ENCODE measurements at places on chromosomes 1 and 21.

GRCh38 chr1:178954325-178954690, 71.4 kb upstream of the FAM20B start:
- DNase-seq = peak; percentile 23

DNA sequence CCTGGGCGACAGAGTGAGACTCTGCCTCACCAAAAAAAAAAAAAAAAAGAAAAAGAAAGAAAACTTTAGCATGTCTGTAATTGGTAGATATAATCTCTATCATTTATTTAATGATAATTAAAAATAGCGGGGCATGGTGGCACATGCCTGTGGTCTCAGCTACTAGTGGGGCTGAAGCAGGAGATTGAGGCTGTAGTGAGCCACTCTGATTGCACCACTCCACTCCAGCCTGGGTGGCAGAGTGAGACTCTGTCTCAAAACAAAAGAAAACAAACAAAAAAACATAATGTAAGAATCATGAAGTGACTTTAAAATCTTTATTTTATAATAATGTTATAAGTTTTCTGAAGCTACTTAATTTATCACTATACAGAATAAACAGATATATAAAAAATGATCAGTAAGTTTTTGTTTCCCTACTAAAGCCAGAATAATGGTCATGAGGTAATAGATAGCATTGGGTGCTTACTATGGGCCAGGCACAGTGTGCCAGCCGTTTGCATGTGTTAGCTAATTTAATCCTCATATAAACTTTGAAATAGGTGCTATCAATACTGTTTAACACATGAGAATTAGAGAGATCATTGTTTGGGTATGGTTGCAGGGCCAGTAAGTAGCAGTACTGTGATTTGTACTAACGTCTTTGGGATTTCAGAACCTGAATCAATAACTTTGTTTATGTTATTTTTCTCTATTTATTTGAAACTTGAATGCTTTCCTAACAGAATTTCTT, 23.8 kb downstream of the CLIC4 start:
- no peak for DNase-seq

DNA sequence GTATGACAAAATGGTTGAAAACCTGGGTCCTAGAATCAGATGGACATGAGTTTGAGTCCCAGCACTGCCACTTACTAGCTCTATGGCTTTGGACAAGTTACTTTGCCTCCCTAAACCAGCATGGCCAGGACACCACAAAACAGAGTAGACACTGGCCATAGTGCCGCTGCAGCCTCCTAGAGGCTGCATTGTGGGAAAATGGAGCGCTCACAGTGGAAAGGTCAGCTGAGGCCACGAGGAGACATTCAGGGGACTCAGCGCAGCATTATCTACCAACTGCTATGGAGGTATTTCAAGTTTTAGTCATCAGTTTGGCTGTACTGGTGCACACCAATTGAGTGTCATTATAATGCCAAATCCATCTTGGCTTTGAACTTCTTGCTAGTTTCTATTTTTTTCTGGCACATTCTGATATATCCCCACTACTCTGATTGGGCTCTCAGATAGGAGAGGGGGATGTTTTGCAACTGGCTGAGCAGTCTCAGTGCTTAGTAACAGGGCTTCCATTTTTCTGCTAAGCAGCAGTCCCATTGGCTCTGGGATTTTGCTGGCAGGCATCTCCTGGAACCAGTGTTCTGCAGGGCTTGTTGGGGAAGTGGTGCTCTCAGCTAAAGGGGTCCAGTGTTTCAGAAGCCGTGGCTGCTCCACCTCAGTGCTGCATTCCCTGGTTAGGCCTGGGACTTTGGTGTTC, 16.2 kb downstream of the NT5C1A start:
- no peak for DNase-seq

DNA sequence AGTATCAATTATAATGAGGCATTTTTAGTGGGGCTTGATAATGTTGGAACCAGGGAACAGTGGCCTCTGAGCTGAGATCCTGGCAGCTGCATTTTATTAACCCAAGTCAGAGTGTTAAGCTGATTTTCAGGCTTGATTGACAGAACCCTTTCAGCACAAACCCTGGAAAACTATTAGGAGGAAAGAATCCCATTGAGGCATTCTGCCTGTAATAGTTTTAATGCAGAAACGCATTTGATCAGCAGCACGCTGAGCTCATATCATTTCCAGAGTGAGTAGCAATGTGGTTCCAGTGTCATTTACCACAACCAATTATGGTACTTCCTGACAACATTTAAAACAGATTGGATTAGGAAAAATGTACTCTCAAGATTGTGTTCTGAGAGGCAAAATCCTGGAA, 78.3 kb upstream of the BARHL2 start:
- DNase-seq = no peak

DNA sequence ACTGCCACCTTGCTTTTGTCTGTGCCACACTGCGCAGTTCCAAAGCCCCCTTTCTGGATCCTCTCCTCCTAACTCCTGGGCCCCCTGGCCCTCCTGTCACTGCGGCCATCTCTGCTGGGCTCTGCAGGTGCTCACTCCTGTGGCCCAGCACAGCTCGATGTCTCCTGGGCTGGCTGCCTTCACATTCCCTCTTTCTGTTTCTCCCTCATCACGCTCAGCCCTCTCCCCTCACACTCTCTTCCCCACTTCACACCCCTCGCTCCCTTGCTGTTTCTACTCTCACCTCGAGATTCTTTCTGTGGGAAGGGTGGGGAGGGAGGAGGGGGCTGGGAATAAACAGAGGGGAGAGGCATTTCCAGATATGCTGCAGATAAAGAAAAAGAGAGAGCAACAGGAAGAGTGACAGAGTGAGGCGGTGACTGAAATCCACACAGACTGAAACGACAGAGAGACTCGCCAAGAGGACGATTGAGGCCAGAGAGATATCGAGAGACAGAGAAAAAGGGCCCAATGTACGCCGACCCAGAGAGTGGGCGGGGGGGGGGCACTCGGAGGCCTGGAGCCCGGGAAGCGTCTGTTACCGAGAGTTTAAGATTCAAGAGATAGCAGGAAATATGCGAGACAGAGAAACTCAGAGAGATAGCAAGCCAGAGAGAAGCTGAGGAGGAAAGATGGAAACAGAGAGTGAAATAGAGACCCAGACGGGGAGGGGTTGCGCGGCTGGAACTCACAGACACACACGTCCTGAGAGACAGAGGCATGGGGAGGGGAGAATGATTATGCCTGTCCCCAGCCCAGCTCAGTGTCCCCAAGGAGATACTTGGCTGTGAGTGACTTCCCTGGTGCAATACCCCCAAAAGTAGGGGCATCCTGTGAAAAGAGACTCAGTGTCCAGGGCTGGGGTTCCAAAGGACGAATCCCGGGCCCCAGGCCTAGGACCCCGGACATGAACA, 666 bp downstream of the CSF3R start:
- DNase-seq = peak; percentile 28

GRCh38 chr1:229756666-229757065, 130.6 kb downstream of the URB2 start:
- DNase-seq = no peak

DNA sequence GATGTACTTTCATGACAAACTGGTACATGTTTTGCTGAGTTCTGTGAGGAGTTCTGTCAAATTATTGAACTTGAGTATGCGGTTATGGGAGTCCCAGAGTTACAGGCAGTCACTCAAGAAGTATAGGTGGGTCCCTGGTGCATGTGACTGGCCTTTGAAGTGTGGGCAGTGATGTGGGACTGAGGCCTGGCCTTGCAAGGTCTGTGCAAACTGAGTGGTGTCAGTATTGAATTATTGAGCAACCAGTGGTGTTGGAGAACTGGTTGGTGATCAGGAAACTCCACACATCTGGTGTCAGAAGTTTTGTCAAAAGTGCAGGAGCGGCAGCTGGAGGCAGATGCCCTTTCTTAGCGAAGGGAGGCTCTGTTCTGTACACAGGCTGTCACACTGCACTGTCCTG, 5.2 kb downstream of the ZNF678 start:
- DNase-seq = peak; percentile 6

- no peak for DNase-seq
Measured at GRCh38 chr1:231666937-231667608, 40.5 kb downstream of the DISC1 start.

DNA sequence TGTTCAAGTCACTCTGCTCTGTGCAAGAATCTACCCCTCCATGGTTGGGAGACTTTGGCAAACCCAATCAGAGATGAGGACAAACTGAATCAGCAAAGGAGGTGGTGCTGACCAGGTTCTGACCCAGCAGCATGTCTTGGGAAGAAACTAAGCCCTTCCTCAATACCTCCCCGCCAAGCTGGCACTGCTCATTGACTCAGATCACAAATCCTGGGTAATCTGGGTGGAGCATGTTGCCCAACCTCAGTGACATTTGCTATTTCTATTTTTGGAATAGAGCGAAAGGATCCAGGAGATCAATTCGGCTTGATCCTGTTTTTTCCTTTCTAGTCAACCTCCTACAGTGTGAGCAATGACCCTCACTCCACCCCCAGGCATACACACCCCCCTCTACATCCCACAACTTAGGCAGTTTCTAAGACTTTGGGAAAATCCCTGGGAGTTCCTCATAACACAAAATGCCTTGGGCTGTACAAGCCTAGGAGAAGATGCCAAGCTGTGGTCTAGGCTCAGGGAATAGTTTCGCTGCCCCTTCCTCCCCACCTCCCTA, 166.8 kb upstream of the KCNJ6 start:
- DNase-seq = no peak

DNA sequence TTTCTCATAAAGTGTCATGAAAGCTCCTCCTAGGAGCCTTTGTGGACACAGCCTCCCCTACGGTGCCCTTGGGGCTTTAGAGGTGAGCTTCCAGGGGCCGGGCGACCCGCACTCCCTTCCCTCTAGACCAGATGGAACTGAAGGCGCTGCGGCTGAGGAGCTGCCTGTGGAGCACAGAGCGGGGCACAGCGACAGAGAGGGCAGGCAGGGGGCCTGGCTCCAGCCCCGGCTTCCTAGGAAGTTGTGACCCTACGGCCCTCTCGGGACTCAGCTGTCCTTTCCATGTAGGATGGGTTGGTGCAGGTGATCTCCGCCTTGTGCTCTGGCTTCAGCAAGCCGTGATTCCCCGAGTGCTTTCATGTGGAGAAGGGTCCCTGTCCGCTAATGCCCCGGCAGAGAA, 23.6 kb upstream of the NEK2 start:
- DNase-seq = no peak

DNA sequence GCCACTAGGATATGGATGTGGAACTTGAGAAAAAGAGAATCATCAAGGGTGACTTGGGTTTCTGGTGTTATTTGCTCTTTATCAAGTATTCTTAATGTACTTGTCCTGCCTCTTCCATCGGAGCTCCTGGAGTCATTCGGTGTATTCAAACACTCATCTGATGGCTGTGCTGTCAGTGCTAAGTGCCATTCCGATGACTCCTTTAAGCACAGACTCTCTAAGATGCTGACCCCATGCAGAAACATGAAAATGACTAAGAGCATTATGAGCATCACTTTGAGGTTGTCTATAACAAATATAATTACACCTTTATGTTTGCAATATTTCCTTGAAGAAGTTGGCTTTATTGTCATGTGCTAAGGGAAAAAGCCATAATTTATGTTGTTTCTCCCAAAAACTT, 11.3 kb upstream of the RPL5 start:
- no peak for DNase-seq

- peak; percentile 32 for DNase-seq
Measured at GRCh38 chr1:160494620-160495019, 28.4 kb downstream of the SLAMF6 start.

DNA sequence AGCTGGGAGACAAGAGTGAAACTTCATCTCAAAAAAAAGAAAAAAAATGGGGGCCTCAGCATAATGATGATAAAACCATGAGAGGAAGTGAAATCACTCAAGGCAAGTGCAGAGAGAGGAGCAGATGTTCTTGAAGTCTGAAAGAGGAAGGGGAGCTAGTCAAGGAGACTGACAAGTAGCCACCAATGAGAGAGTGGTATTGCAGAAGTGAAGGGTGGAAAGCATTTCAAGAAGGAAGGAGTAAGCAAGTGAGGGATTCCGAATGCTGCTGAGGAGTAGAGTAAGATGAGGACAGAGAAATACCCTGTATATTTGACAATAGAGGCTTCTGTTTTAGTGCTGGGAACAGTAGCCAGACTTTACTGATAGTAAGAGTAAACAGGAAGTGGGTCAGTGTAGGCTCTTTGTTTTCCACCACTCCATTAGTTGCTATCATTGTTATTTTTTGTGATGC, 2.9 kb downstream of the TATDN3 start:
- peak; percentile 88 for DNase-seq

GRCh38 chr1:156502391-156502893, 1.9 kb upstream of the MEF2D start:
- DNase-seq = no peak

DNA sequence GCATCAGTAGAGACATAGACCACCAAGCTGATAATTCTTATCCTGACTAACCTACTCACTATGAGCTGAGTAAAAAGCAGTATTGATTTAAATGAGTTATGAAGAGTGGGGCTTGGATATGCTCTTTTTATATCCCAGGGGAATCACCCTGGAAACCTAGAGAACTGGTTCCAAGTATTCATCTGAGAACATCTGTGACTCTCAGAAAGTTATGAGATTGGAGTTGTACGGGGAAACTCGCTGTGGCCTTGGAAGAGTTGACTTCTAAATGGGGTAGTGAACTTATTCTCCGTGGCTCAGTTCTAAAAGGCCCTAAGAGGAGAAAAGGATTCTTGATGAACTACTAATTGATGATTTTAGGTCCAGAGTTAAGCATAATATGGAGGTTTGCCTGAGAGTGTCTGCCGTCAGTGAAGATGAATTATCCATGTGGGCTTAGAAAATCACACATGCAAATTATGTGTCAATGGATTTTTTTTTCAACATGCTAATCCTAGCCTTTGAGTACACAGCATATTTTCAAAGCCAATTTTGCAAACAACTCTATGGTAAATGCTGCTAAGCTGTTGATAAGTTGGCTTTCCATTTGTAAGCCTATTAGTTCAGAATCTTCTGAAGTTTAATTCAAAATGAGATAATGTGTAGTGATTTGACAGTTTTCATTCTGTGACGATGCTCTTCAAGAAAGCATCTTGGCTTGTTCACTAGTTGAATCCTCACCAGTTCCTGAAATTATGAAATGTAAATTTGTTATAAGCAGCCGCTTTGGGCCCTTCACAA, 122.7 kb downstream of the FGGY start:
- DNase-seq = no peak

DNA sequence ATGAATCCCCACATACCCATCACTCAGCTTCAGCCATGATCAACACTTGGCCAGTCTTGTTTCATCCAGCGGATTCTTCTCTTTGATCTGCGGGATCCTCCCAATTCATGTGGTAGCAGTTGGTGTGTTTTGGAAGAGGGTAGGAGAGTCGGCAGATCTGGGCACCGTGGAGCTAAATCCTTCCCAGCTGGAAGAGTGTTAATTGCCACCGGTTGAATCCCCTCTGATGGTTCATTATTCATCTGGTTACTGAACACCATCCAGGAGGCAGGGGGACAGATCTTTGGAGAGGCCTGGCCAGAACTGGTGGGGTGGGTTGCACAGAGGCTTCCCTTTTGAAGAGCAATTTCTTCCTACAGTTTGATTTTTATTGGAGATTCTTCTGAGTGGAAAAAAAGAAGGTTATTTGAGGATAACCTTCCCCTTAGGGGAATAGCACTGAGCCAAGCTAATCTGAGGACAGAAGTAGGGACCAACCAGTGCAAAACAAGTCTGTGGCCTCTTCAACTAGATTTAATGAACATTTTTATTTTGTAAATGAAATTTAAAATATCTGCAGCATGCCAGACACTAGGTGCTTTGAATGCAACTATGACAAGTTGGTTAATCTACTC, 8.1 kb downstream of the NFASC start:
- DNase-seq = no peak
